ENCODE measurements at places on chromosomes 5 and 9.

- no peak for DNase-seq
Observed at GRCh38 chr5:11918463-11919045, 14.3 kb upstream of the CTNND2 start.

DNA sequence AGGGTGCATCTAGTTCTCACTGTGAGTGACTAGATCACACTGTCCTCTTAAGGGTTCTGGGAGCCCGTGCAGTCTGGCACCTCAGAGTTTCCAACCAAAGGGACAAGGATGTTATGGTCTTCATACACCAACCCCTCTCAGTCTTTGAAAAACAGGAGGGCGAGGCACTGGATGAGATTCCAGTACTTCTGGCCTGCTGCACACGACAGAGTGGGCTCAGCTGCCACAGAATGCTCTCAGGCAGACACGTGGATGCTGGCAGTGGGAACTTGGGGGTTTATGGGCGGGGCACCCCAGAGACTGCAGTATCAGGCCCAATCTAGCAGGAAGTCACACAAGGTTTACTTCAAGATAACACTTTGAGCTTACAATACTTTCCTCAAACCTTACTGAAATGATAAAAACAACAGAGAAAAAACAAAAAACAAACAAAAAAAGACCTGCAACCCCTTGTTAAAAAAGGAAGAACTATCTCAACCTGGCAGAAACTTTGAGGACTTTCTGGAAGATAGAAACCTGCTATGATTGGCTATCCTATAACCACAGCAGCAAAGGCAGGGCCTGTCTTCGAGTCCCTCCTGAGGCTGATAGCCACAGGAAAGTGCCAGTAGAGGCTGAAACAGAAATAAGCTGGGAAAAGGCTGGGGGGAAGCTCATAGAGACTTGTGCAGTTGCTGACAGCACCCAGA is 28.3 kb upstream of the TGFBR1 start:
- no peak for DNase-seq

DNA sequence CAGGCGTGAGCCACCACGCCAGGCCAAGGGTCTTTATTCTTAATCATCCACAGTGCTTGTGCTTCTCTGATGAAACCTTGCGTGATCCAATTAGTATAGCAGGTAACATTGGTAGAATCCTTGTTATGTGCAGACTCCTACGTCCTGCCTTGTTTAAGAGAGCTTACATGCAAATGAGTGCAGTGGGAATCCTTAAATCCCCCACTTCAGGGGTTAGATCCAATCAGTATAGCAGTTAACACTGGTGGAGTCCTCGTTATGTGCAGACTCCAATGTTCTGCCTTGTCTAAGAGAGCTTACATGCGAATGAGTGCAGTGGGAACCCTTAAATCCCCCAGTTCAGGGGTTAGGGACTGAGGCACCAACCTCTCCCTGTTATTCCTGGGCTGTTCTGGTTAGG is 193.4 kb downstream of the SEMA6A start:
- no peak for DNase-seq

DNA sequence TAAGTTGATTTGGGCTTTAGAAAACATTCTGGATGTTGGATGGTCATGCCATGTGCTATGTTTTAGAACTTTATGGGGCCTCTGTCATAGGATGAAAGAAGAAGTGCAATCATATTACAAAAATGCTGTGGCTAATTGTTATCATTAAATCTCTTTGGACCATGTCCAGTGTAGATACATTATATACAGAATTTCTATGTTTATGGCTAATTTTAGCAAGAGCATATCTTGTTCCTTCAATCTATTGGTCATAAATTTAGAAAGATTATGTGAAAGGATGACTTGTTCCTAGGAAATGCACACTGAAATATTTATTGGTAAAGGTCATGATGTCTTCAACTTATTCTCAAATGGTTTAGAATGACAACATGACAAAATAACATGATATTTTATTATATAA is 42.4 kb upstream of the ELL2 start:
- no peak for DNase-seq

DNA sequence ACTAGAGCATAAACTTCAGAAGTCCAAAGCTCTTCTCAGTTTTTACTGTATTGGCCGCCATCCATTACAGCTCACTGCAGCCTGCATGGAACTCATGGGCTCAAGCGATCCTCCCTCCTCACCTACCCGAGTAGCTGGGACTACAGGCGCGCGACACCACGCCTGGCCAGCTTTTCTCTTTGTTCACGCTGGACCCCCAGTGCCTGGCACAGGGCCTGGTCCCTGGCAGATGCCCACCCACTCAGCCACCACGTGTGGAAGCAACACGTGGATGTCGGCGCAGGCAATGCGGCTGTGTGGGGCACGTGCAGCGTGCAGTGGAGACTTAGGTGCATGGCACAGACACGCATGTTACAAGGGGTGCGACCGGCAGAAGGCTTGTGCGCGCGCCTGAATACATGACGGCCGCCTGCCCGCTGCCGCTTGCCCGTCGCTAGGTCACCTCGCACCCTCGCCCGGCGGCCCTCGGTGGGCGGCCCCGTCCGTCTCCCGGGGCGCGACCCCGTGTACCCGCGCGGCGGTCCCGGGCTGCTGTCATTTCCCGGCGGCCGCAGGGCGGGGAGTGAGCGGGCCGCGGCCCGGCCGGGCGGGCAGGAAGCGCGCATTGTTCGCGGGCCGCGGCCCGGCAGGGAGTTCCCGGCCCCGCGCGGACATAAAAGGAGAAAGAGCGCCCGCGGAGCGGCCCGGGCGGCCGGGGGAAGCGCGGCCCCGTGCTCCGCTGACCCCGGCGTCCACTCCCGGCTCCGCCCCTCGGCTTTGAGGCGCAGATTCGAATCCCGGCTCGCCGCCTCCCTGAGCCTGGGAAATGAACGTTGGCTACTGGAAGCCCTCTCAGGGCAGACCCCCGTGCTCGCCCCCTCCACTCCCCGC is 24.1 kb upstream of the PTGS1 start:
- DNase-seq = no peak

- DNase-seq = no peak
Observed at GRCh38 chr5:150069672-150070627, 16.4 kb downstream of the CSF1R start.

All from HTR-8/SVneo (cell line).